Aortic smooth muscle cell (primary cell): ENCODE measurements at places on chromosomes 3 and 15. TPM values are rescaled to one million over a fixed set of nuclear protein-coding genes. Genes with fewer than 3 reads are reported as not detected.

Gene HTR3E
- total RNA-seq: not detected in 2 replicates

Gene GNAT1
- total RNA-seq: not detected in 2 replicates

Gene NR2E3
- total RNA-seq: 0.06 and 0.13 TPM in 2 replicates

Gene STRIT1
- total RNA-seq: not detected in 2 replicates

Gene C3orf22
- not detected in 2 replicates for total RNA-seq

Gene SH3BP5
- 11.4 and 12.2 TPM in 2 replicates for total RNA-seq

Gene SETD2
- total RNA-seq: 24.6 and 33.8 TPM in 2 replicates

Gene SV2B
- 0.13 TPM in 1 of 2 replicates, not detected in the other for total RNA-seq

Gene FAM107A
- 0.99 and 1.2 TPM in 2 replicates for total RNA-seq

Gene ARNT2
- 4.6 and 6.5 TPM in 2 replicates for total RNA-seq

Gene TEX9
- total RNA-seq: 4.2 and 6.2 TPM in 2 replicates

Gene STARD9
- 2.2 and 4.4 TPM in 2 replicates for total RNA-seq

Gene EXD1
- total RNA-seq: not detected in 2 replicates

Gene TF
- 0.31 and 0.53 TPM in 2 replicates for total RNA-seq

Gene LRIG1
- total RNA-seq: 84.4 and 131 TPM in 2 replicates

Gene HHATL
- not detected in 2 replicates for total RNA-seq

Gene ACKR2
- total RNA-seq: 0.06 and 0.26 TPM in 2 replicates

Gene MYO5C
- 0.50 and 0.53 TPM in 2 replicates for total RNA-seq

Gene RASGRP1
- total RNA-seq: 0.12 TPM in 1 of 2 replicates, not detected in the other

Gene SNX33
- 28.0 and 32.5 TPM in 2 replicates for total RNA-seq

Gene PAQR5
- total RNA-seq: 2.1 and 36.5 TPM in 2 replicates

Gene SPINK8
- total RNA-seq: not detected in 2 replicates

Gene ASB14
- under 0.01 TPM in 1 of 2 replicates, not detected in the other for total RNA-seq

Gene TICRR
- total RNA-seq: 1.2 and 2.5 TPM in 2 replicates

Gene HESX1
- total RNA-seq: 0.56 and 0.79 TPM in 2 replicates
